ENCODE measurements at places on chromosomes 6 and 20. TPM values are rescaled to one million over a fixed set of nuclear protein-coding genes. Genes with fewer than 3 reads are reported as not detected.

Gene SLC17A5
- 40.6 TPM for total RNA-seq

Gene CALHM4
- not detected for total RNA-seq

Gene NKX2-2
- not detected for total RNA-seq

Gene UFL1
- total RNA-seq = 46.9 TPM

Gene BCAS1
- not detected for total RNA-seq

Gene DEFB127
- total RNA-seq = not detected

Gene PKHD1
- not detected for total RNA-seq

Gene SIRPG
- not detected for total RNA-seq

Gene CD2AP
- total RNA-seq = 28.0 TPM

Gene ME1
- total RNA-seq = 20.4 TPM

Gene TBXT
- not detected for total RNA-seq

Gene NRSN1
- total RNA-seq = not detected

Gene NKX2-4
- total RNA-seq = not detected

Gene ENPP5
- 0.13 TPM for total RNA-seq

Gene EFHC1
- 34.4 TPM for total RNA-seq

Gene CYP39A1
- total RNA-seq = 8.4 TPM

Gene PIM1
- total RNA-seq = 11.9 TPM

Gene TGM2
- 60.4 TPM for total RNA-seq

Gene OTOR
- total RNA-seq = not detected

Gene PLEKHG1
- total RNA-seq = 0.91 TPM

Gene GABRR2
- total RNA-seq = 0.13 TPM

Gene GPX5
- total RNA-seq = not detected

Gene OPN5
- not detected for total RNA-seq

Gene BYSL
- 12.3 TPM for total RNA-seq

Gene SEC63
- 44.2 TPM for total RNA-seq

Gene KCNG1
- total RNA-seq = 1.1 TPM

Gene SIRPB1
- not detected for total RNA-seq

Gene SMOC2
- 164 TPM for total RNA-seq

Gene GPR63
- 0.11 TPM for total RNA-seq

Gene ZNF311
- total RNA-seq = 2.1 TPM

Gene MEI4
- total RNA-seq = under 0.01 TPM

Gene TREML2
- total RNA-seq = not detected

Gene DAAM2
- total RNA-seq = 59.9 TPM

Gene IP6K3
- not detected for total RNA-seq

All from articular chondrocyte of knee joint (primary cell).